ENCODE measurements at places on chromosomes 6 and 20. TPM values are rescaled to one million over a fixed set of nuclear protein-coding genes. Genes with fewer than 3 reads are reported as not detected.

DNA sequence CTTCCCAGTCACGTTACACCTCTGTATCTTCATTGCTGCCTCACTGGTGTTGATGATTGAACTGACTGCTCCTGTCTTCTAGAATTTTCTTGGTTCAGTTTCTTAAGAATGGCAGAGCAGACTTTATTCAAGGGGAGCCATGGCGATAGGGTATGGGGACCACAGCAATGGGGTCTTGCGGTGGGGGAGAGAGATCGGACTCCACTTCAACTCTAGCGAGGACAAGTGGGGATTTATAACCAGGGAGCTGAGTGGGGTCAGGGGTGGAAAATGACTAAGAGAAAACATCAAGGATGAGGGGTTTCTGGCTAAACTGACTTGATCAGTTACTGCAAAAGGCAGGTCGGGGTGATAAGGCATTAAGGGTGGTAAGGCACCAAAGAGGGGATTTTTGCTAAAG is 156.4 kb downstream of the CD83 start:
- DNase-seq, result no peak
- H3K27me3 ChIP-seq, result peaks cover 5% of the 10 kb centered on the region
- no peak overlapping the region for H3K4me3 ChIP-seq
- H3K4me1 ChIP-seq, result peaks cover 41% of the 10 kb centered on the region

DNA sequence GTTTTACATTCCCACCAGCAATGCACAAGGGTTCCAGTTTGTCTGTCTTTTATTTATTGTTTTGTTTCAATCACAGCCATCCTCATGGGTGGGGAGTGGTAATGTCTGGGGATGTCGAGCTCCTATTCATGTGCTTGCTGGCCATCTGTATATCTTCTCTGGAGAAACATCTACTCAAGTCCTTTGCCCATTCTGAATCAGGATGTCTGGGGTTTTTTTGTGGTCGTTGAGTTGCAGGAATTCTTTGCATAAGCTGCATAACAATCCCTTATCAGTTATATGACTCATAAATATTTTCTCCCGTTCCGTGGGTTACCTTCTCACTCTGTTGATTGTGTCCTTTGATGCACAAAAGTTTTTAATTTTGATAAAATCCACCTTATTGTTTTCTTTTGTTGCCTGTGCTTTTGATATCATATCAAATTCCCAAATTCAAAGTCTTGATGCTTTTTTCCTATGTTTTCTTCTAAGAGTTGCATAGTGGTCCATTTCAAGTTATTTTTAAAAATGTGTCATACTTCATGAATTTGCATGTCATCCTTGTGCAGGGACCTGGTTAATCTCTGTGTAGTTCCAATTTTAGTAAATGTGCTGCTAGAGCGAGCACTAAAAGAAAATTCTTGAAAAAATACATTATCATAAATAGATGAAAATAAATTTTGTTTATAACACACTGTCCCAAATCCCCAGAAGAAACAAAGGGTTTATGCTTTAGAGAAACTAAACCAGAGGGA is 54.9 kb upstream of the PDE10A start:
- no peaks in the 10 kb centered on the region for H3K36me3 ChIP-seq
- H3K4me3 ChIP-seq, result no peak overlapping the region
- no peaks in the 10 kb centered on the region for H3K4me1 ChIP-seq
- no peak overlapping the region for H3K27ac ChIP-seq
- H3K27me3 ChIP-seq, result no peaks in the 10 kb centered on the region
- DNase-seq, result no peak

Gene ATP6V1G2
- 2.9 TPM for total RNA-seq

Gene MRPL14
- total RNA-seq, result 67.1 TPM

DNA sequence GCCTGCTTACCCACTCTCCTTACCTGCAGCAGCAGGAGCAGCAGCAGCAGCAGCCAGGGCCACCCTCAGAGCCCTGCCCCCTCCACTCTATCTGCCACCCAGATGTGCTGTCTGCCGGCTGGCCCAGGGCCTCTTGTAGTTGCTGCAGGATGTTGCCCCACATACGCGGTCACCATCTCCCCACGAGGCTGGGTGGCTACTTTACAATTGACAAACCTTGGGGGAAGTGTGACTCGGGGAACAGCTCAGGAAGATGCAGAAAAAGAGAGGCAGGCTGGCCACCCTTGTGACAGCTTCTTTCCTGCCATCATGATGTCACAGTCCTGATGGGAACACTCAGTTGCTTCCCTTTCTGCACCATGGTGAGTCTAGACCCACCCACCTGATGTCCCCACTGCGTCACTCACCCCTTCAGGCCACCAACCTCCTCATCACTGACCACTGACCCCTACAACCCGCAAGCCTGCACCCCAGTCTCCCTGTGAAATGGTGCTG is 14.5 kb downstream of the TREM1 start:
- no peaks in the 10 kb centered on the region for H3K36me3 ChIP-seq
- no peak overlapping the region for H3K27ac ChIP-seq
- DNase-seq, result no peak
- peaks cover 29% of the 10 kb centered on the region for H3K27me3 ChIP-seq

DNA sequence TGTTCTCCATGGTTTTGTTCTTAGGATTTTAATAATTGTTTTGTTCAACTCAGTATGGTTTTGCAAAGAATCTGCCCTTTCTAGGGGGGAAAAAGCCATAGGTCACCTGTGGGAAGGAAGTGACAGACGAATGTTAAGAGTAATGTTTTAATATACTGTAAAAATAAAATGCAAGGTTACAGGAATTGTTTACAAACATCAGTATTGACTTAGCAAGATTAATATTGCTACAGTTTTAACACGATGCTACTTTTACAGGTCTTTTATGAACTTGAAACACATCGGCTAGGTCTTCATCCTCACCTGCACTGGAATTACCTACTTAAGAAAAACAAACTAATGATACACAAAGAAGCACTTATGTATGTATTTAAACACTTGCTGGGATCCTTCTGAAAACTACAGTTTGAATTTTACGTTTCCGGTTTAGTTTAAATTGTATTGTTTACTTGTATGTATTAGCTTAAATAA is 1.7 kb upstream of the NKX2-4 start:
- no peak overlapping the region for H3K27ac ChIP-seq
- H3K4me1 ChIP-seq, result no peaks in the 10 kb centered on the region
- H3K4me3 ChIP-seq, result no peak overlapping the region
- H3K36me3 ChIP-seq, result peaks cover 4% of the 10 kb centered on the region
- peaks cover 36% of the 10 kb centered on the region for H3K27me3 ChIP-seq

GRCh38 chr6:12442455-12442854 is 152.3 kb downstream of the EDN1 start:
- H3K36me3 ChIP-seq, result no peaks in the 10 kb centered on the region
- no peak for DNase-seq
- no peak overlapping the region for H3K27ac ChIP-seq

DNA sequence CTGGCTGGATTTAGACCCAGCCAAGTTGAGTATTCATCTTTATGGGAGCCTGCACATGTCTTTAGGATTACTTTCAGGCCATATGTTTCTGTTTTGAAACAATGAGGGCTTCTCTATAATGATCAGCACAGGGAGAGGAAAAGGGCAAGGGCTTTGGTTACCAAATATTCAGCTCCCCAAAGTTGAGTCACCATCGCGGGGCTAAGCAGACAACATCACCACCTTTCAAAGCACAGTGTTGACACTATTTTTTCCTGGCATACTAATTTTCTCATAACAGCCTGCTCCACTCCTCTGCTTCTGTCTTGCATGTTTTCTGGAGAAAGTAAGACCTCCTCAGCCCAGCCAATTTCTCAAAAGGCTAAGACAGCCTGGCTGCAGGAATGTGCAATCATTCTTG is 4.9 kb downstream of the SCML4 start:
- H3K27ac ChIP-seq, result no peak overlapping the region
- H3K4me3 ChIP-seq, result no peak overlapping the region
- no peak for DNase-seq
- no peaks in the 10 kb centered on the region for H3K36me3 ChIP-seq
